Mucosa of descending colon (tissue), 3 donors: ENCODE measurements at places on chromosomes 1 and 21. TPM values are rescaled to one million over a fixed set of nuclear protein-coding genes. Genes with fewer than 3 reads are reported as not detected.

The KLHDC7A gene
- total RNA-seq, result 0.13 TPM

The ARHGEF19 gene
- 5.3 TPM for total RNA-seq

The RGS8 gene
- not detected for total RNA-seq

The SELL gene
- total RNA-seq, result 2.5 TPM

The TFAP2E gene
- 0.67 TPM for total RNA-seq

The LEMD1 gene
- not detected for total RNA-seq

The OR2T29 gene
- not detected for total RNA-seq

The SFT2D2 gene
- 62.0 TPM for total RNA-seq

The GLMP gene
- 35.3 TPM for total RNA-seq

The DNALI1 gene
- total RNA-seq, result 9.1 TPM

The BSND gene
- not detected for total RNA-seq

The BLZF1 gene
- 35.9 TPM for total RNA-seq

The NR1I3 gene
- not detected for total RNA-seq

The CHI3L1 gene
- total RNA-seq, result 0.58 TPM

The NTMT2 gene
- not detected for total RNA-seq

The UBE2U gene
- not detected for total RNA-seq

The IL12RB2 gene
- 0.92 TPM for total RNA-seq
